ENCODE measurements at places on chromosomes 16 and 17.

GRCh38 chr16:90018297-90018651, 982 bp downstream of the DBNDD1 start:
- no peak for DNase-seq

- no peak for DNase-seq
Measured at GRCh38 chr16:21239646-21240045, 6.1 kb downstream of the ANKS4B start.

DNA sequence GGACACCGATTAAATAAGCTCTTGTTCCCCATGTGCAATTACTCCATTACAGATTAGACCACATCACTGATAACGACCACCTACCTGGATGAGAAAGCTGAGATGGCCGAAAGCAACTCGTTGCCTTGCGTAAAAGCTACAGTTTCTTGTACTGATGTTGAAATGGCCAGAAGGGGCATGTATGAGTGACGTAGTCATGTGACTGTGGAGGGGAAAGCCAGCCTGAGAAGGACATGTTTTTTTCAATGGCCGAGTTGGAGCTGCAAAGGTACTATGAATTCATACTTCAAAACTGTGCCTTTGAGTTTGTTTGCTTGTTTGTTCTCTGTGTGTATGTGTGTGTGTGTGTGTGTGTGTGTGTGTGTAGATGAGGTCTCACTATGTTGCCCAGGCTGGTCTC, 17.0 kb upstream of the HYDIN start:
- DNase-seq: no peak

GRCh38 chr16:81500833-81501521, 56.4 kb downstream of the CMIP start:
- DNase-seq: no peak

GRCh38 chr17:64386412-64387144, 4.1 kb downstream of the PECAM1 start:
- DNase-seq: no peak

DNA sequence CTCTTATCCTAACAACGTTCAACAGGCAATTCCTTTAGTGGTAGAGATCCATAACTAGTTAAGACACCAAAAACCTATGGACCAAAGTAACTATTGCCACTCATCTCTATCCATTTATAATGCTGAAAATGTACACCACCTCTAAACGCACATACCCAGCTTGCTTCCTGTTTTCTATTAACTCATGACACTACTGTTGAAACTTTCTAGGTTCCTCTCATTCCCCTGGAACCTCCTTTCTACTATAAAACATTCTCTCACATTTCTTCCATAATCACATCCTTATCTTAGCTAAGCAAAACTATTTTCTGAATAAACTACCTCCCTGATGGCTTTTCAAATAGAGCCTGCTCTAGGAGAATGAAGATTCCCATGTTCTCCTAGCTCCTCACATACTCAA, 42.9 kb upstream of the KSR1 start:
- no peak for DNase-seq

GRCh38 chr16:65833171-65833871, 533.2 kb upstream of the CDH5 start:
- peak; percentile 31 for DNase-seq

DNA sequence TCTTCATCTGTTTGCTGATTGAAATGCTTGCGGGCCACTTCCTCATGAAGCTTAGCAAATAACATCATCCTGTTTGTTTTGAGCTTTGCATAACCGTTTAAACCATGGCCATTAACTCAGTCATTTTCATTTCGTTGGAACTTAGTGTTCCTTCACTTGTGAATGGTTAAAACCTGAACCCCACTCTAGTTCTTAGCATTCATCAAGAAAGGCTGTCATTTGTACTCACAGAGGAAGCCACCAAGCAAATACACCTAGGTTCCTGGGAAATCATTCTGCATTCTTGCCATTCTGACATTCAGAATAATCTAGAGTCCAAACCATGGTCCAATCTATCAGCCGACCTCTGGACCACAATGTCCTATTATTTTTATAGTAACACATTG, 8.4 kb upstream of the TAT start:
- DNase-seq: no peak

GRCh38 chr17:19868079-19868395, 301 bp upstream of the ULK2 start:
- DNase-seq: no peak

DNA sequence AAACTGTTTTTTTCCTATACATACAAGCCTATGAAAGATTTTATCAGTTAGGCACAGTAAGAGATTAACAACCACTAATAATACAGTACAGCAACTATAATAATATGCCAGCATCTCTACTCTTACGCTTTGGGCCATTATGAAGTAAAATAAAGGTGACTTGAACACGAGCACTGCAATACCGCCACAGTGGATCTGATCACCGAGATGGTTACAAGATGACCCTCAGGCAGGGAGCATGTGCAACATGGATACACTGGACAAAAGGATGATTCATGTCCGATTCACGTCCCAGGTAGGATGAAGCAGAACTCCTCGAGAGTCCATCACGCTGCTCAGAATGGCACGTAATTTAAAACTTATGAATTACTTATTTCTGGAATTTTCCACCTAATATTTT, 10.5 kb downstream of the PELP1 start:
- no peak for DNase-seq

DNA sequence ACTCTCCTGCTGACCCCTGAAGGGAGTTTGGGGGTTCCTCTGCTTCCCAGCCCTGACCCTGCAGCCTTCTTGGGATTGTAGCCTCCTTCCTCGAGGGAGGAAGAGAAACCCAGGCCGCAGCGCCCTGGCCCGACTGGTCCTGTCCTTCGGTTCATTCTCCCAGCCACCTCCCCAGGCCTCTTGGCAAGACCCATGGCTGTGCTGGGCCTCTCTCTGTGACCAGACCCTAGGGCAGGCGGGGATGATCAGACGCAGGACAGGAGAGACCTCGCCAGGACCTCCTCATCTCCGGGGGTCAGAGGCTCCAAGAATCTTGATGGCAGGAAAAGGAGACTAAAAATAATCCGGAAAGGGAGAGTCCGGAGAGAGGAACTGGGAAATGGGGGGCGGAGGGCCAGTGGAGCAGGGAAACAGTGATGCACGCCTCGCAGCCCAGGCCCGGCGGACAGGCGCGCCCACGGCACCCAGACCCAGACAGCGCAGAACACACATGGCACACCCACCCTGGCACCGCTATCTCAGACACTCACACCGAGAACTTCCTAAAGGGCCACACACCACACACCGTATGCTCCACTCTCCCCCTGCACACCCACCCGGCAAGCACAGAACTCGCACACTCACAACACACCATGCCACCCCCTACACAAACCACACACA, 1.2 kb downstream of the ARHGEF15 start:
- no peak for DNase-seq

DNA sequence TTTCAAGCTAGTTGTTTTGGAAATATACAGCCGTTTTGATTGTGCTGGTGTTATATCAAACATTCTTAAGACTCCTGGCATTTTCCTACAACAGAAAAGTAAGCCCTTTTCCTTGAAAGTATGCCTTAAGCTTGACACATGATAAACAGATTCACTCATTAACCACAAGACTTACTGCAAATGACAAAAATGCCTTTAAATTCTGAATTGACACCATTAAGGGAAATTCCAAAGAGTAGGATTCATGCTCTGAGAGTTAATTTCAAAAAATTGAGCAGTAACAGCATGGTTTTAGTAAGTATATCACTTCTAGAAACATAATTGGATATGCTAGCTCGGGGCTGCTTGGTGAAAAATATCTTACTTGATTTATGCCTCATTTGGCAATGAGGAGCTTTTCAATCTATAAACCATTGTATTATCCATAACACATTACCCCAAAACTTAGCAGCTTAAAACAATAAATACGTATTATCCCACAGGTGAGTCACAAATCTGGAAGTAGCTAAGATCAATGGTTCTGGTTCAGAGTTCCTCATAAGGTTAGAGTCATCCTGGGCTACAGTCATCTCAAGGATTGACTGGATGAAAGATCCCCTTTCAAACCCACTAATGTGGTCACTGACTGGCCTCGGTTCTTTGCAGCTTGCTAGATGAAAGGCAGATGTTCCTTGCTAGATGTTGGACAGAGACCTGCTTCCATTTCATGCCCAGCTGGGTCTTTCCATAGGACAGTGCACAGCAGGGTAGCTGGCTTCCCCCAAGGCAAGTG, 8.2 kb upstream of the PHAF1 start:
- DNase-seq: no peak

DNA sequence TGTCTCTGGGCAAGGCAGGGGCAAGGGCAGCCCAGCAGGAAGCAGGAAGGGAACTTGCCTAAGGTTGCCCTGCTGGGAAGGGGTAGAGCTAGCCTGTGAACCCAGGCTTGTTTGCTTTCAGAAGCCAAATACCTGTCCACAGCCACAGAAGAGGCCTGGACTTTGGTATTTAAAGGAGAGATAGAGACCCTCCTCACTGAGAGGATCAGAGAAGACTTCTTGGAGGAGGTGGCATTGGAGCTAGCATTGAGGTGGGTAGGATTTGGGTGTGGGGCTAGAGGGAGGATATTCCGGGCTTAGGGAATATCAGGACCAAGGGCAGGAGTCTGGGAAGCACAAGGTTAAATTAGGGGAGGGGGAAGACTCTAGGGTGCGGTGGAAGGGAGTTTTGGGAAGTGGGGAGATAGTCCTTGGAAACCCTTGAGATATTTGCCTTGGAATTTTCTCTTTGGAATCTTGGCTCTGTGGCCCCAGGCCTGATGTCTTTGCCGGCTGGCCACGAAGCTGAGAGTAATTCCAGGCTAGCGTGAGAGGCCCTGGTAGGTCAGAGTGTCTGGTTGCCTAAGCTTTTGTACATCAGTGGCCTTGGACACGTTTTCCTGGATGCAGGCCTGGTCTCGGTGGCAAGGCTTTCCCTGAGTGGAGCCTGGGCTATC, 13.1 kb upstream of the ETV4 start:
- no peak for DNase-seq

All from SK-N-DZ (cell line).